NCI-H774 (cell line): ENCODE measurements at places on chromosomes 11 and 22.

GRCh38 chr11:66143264-66143566, 73.1 kb downstream of the PACS1 start:
- no peak for DNase-seq

DNA sequence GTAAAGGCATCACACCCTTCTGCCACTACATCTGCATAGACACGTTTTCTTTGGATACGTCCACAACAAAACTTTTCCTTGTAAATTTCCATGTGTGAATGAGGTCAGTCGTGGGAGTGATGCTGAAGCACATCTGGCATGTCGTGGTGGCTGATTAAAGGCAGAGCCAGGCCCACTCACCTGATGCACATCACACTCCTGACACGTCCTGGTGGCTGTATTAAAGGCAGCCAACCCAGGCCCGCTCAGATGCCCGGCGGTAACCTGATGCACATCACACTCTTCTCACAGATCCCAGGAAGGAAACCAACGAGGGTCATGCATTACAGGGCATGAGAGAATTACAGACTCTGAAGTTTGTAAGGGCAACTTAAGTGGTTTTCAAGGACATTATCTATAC, 321.6 kb upstream of the B3GAT1 start:
- DNase-seq, result no peak

DNA sequence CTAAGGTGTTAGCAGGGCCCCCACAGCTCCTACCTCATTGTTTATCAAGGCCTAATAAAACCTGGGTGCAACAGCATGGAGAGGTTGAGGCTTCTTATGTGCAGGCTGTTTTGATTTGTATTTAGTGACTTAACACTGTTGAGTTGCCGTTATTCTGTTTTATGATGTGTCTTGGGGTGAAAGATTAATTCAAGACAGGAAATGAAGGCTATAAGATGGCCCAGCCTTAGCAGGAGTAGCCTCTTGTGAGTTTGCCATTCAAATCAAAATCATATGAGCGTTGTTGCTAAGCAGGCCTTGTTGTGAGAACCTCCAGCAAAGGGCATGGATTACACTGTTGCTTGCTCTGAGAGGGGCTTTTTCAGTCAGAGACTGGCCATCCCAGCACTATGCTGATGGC, 31.8 kb downstream of the MICAL2 start:
- DNase-seq, result no peak

DNA sequence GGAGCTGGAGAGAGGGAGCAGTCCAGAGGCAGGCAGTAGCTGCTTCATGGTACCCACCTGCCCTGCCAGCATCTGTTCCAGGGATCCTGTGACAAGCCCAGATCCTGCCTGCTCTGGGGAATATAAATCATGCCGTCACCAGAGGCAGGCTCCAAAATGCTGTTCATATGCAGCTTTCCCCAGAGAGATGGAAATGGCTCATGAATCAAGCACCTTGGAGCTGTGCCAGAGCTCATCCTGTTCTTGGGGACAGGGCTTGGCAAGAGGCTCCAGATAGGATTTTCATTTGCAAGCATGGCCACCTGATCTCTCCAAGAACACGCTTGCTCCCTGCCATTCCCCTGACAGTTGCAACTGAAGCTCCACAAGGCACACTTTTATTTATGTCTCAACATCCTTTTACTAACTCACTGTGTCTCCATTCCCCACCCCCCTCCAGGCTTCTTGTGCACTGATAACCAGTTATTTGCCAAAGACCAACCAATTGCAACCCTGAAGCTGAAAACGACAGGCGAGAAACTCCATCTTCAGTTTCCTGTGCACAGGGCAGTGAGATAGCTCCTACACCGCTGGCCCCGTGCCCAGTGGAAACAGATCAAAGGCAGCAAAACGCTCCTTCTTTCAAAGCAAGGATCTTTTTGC, 115.8 kb upstream of the PITPNB start:
- DNase-seq, result no peak

DNA sequence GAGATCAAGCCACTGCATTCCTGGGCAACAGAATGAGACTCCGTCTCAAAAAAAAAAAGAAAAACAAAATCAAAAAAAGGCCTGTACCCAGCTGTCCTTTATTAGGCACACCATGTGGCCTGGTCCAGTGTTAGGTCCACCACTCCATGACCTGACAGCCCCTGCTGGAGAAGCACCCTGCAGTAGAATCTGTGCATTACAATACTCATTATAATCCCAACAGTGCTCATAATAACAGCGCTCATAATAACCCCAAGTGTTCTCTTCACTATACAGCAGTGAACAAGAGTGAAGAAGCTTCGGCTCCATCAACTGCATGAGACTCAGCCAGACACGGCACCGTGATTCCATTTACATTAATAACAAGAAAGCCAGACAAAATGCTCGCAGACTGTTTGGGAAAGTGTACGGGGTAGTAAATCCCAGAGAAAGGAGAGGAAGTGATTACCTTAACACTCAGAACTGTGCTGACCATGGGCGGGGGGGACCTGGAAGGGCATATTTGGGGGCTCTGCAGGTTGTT, 8.9 kb upstream of the EHD1 start:
- DNase-seq, result no peak

DNA sequence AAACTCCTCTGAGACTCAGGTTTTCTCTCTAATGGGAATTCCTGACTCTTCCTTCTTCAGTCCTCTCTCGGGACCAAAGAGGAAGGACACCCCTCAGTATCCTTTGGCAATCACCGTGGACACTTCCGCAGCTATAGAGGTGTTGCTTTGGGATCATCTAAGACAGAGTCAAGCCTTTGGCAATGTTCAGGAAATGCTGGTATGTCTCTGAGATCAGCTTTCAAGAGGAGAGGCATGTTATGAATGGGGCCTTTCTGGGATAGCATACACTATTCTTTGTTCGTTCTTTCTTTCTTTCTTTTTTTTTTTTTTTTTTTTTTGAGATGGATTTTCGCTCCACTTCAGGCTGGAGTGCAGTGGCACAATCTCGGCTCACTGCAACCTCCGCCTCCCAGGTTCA, 14.2 kb upstream of the OLFML1 start:
- DNase-seq, result no peak

DNA sequence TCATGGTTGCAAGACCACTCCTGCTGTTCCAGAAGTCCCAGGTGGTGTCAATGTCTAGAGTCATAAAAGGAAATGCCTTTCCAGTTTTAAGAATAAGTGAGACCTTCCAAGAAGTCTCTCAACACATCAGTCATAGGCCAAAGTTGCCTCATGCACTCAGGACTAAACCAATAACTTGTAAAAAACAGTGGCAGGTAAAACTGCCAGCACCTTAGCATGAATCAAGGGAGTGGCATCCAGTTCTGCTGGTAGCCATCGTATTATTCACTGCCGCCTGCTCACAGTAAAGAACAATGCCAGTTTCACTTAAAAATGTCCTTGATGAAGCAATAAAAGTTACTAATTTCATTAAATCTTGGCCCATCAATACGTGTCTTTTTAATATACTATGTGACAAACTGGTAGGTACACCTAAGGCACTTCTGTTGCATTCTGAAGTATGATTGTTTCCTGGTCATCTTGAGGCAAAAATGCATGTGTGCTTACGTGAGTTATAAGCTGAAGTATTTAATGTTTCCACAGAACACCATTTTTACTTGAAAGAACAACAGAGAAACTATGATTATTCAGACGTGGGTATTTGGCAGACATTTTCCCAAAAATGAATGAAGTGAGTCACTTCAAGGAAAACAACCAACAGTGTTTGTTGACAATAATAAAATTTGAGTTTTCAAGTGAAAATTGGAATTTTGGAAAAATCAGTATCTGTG, 125.2 kb upstream of the SNX19 start:
- no peak for DNase-seq

- DNase-seq, result no peak
Measured at GRCh38 chr22:47277531-47277930, 515.1 kb downstream of the TBC1D22A start.

DNA sequence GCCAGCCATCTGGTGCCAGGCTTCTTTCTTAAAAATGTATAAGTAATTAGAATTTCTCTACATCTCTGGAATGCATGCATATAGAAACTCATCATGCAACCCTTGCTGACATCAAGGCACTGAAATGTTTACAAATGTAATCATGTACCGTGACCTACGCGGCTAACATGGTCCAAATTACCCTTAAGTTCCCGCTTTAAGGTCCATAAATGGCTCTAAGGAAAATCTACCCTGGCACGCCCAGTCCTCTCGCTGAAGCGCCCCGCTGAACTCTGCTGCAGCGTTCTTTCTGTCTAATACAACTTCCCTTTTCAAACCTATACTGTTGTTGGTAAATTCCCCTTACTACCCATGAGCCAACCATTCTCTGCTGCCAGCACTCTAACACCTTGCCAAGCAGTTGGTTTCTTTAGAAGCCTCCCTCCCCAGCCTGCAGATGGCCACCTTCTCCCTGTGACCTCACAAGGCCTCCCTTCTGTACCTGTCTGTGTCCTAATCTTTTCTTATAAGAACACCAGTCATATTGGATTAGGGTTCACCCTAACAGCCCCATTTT, 13.5 kb upstream of the HMOX1 start:
- DNase-seq, result no peak

DNA sequence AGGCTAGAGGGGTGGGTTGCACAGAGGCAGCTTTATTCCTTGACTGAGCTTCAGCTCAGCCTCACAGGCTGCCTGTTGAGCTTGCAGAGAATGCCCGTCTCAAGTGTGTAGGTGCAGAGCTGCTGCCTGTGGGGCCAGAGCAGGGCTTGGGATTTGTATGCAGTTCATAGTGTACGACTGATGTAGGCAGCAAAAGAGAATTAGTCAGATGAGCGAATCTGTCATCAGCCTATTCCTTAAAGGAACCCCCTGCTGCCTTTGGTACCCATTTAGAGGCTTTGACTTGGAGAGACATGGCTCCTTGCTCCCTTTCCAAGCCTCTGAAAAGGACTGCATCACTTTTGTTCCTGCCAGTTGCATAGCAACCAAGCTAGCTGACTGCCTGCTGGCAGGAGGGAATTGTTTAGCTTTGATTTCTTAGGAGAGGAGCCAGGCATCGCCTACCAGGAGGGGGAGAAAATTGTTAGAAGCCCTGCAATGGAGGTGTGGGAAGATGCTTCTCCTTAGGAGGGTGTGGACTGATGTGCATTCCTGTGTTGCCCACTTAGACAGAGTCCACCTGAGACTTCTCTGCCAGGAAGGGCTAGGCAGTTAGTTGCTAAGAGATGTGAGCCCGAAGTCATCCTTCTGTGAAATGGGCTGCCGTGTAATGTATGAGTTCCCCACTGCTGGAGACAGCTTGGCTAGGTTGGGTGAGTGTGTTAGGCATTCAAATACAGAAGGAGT, 10.9 kb downstream of the ACO2 start:
- DNase-seq, result no peak

DNA sequence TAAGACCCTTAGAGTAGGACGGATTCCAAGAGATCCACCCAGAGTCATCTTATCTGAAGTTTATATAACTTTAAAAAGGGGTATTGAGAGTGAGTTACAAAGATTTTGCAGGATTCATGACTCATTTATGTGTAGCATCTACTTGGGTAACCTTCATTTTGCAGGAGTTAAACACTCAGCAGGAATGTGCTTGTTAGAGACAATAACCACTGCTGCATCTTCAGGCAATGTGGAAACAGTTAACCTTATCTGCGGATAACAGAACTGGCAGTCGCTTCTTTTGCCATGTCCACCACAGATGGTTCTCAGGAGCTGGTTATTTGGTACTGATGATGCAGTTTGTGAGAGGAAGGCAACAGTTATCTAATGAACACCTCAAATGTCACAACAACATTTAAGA, 417.9 kb upstream of the DDI1 start:
- no peak for DNase-seq

GRCh38 chr11:44709281-44709562, 17.5 kb upstream of the TSPAN18 start:
- no peak for DNase-seq

- DNase-seq, result no peak
Measured at GRCh38 chr22:37276776-37277175, 5.5 kb upstream of the CYTH4 start.

GRCh38 chr11:36030731-36031281, 86.9 kb downstream of the LDLRAD3 start:
- DNase-seq, result no peak

DNA sequence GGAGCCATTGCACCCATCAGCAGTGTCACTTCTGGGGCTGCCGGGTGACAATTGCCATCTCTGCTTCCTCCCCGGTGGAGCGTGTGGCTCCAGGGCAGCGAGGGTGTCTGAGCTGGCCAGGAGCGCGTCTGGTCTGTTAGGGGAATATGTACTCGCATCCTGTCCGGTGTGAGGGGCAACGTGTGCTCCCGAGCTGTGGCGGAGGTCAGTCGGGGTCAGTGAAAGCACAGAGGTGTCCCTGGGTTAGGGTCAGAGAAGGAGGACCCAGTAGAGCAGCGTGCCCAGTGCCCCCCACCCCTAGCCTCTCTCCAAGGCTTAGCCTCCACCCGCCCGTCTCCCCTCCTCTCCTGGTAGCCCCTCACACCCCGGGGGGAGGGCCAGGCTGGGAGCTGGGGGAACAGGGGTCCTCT, 1.5 kb downstream of the CLCF1 start:
- no peak for DNase-seq

- DNase-seq, result no peak
Measured at GRCh38 chr11:6654281-6655019, 1.2 kb downstream of the DCHS1 start.

DNA sequence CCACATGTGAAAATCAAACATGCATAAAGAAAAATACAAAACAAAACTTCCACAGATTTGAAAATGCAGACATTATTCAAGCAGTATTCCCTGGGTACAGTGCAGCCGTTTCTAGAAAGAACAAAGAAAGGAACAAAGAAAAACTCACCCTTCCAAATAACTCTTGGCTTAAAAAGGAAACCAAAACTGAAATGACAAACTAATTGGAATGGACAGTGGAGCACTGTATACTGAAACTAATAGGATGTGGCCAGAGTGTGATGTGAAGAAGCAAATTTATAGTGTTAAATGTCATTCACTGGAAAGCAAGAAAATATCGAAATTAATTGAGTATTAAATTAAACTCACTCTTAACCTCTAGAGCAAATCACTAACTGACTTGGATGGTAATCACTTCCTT, 55.4 kb downstream of the QSER1 start:
- DNase-seq, result no peak

GRCh38 chr11:95104121-95104830, 14.6 kb downstream of the ENDOD1 start:
- no peak for DNase-seq

DNA sequence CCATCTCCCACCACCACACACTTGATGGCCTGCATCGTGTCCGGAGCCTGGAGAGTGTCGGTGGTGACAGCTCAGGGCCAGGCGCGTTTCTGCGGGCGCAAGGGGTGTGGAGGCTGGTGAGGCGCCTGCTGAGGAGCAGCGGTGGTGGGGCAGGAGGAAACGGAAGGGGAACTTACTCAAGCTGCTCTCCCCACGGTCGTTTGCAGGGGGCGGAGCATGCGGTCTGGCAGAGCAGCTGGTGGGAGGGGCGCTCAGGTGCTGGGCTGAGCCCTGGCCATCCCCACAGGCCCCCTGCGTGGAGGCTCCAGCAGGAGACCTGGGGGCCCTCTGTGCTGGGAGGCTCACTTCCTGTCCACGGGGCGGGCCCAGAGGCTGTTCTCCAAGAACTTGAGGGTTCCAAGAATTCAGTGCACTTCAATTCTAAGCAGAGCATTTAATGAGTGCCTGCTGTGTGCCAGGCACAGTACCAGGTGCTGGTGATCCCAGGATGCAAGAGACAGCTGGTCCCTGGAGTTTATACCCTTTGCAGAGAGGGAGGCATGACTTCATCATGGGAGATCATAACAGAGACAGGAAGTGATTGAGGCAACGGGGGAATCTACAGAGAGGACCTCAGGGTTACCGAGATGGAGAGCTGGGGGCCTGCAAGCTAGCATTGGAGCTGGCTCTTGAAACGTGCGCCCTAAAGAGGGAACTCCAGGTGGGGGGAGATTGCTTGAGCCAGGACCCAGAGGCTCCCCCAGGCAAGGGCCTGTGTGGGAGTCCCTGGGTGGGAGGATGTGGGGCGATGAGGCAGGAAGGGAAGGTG, at the start of gene RAC2:
Gene RAC2 (minus strand): TSS at position 156 of the 808 bp plus-strand sequence. CDS start 121 bp downstream, at position 35.
- DNase-seq, result no peak

GRCh38 chr22:30424534-30425326, 838 bp upstream of the MTFP1 start:
- DNase-seq, result peak; percentile 1
